ENCODE measurements at places on chromosomes 3 and 15.

GRCh38 chr3:64647825-64648224 is 40.0 kb downstream of the ADAMTS9 start:
- DNase-seq = no peak

DNA sequence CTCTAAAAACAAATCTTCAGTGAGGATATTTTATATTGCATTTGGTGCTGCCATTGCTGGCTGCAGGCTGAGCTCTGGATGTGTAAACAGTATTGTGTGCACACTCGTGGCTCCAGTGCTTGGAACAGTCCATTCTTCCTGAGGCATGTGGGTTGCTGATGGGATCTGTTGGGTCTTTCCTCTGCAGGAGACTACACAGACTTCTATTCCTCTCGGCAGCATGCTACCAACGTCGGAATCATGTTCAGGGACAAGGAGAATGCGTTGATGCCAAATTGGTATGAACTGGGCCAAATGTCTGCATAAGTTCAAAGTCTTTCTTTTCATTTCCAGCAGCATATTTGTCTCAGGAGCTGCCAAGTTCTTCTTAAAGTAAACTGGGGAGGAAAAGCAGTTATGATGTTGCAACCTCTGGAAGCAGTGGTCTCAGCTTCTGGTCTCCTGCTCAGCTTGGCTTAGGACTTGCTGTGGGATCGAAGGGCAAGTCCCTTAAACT is 9.3 kb downstream of the FAH start:
- no peak for DNase-seq

- DNase-seq = no peak
Observed at GRCh38 chr15:57320631-57321220, 55.6 kb upstream of the CGNL1 start.

DNA sequence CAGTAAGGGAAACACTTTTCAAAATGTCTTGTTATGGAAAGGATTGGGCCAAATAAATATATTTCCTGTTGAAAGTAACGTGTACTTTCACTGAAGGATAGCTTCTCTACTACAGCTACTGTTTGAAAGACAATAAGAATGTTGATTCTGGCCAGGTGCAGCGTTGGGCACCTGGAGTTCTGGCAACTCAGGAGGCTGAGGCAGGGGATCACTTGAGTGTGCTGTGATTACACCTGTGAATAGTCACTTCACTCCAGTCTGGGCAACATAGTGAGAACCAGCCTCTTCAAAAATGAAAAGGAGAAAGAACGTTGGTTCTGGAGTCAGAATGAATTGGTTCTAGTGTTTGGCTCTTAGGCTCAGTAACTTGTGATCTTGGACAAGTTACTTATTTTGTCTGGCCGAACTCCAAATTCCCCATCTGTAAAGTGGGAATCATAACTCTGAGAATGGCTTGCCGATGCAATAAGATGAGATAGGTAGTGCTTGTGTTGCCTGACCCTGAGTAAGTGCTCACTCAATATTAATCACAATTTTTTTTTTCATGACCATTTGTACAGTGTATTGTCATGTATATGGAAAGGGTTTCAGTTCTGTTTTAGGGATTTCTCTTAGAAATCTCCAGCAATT is 310.8 kb downstream of the PTPRG start:
- DNase-seq = no peak

GRCh38 chr3:61808526-61808925 is 247.2 kb downstream of the PTPRG start:
- no peak for DNase-seq

GRCh38 chr15:84818261-84819131 is 1.3 kb downstream of the ALPK3 start:
- DNase-seq = no peak

DNA sequence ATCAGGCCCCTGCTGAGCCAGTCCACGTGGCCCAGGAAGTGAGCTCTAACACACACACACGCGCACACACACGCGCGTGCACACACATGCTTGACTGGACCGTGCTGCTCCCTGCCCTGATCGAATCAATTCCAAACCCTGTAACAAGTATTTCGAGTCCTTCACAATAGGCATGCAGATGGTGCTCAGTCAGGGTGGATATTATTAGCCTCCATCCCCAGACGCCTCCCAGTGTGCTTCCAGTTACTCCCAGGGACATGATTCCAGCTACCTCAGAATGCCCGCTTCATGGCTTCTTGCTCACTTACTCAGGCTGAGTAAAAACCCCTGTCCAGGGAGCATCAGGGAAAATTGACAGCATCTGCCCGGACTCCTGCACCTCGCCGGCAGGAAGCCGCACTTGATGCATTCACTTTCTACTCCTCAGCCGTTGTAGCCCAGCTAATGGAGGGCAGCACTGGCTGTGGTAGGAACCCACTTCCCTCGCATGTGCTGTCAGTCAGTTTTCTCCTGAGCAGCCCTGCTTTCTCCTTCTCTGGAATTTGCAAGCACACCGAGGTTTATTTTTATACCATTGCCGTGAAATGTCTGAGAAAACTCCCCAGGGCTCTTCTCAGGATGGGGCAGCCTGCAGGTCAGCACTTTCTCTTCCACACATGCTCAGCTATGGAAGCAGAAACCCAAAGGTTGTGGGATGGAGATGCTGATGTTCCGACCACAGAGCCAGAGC is 126.1 kb upstream of the ABHD17C start:
- no peak for DNase-seq

GRCh38 chr3:42804106-42804830 is at the start of gene HIGD1A:
TSS of gene HIGD1A (minus strand) at chr3:42804490. CDS start at chr3:42794253, 10,237 bp downstream.
- peak; percentile 90 for DNase-seq

DNA sequence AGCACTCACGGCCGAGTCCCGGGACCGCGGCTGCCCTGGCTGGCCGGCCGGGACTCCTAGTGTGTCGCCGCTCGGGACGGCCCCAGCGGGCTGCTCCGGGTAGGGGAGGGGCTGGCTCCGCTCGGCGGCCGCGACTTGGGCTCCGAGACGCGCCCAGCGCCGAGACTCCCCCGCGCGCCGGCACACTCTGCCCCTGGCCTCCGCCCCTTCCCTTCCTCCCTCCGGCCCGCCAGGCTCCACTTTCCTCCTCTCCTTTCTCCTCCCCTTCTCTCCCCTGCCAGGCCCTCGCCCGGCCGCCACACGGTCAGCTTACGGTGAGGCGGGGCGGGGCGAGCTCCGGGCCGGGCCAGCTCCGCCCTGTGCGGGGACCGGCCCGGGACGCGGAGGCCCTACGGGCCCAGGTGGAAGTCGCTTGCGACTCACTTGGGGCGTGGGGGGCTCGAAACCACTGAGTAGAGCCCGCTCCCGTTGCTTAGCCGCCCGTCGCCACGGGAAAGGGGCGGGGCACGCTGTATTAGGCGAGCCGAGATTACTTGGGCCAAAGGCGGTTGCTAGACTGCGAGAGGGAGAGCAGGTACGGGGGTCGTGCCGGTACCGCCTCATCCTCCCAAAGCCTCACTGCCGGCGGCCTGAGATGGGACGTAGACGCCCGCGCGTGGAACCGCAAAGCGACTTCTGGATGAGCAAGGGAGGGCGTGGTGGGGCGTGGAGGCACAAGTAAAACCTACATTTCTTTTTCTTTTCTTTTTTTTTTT is at the start of gene ITGB5:
Gene ITGB5, minus strand, starts transcription at position 189 of the 755 bp plus-strand sequence. CDS start 365 bp downstream, outside the sequence.
- peak; percentile 22 for DNase-seq

DNA sequence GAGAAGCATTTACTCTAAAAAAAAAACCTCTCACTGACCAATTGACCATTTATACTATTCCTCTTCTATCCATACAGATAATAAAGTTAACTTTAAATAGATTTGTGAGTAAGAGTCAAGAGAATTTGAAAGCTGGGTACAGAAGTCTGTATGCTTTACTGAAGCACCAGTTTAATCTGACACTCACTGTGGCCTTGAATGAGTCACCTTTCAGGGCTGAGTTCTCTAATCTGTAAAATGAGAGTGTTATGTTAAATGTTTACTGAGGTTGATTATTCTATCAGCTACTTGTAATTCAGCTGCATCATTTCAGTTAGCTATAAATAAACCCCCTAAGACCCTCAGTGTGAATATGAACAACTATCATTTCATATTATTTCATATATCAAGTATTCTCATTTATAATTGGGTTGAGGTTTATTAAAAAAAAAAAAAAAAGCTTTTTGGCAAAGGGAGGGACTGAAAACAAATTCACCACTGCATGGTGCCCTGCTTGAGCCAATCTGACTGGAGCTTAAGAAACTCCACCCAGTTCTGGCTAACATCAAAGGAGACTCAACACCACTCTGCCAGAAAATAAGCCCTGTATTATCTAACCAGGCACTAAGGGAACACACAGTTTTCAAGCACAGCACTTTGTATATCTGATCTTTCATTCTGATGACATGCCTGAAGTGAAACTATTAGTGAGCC is 2.8 kb downstream of the MAP4 start:
- no peak for DNase-seq

DNA sequence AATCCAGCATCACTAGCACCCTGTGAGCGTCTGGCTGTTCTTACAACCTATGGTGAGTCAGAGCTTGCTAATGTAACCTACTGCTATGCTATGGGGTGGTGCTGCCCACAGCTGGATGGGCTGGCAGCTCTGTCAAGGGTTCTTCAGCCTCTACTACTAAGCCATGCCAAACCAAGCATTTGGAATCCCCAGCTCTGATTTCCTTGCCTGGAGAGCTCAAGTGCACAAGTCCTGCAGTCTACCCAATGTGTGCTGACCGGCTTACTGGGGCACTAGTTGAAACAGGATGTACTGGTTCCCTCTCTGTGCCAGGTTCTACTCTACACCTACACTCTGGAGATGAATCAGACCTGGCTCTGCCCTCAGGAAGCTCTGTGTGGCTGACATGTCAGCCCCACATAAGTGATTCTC is 4.2 kb downstream of the TEX264 start:
- DNase-seq = no peak

DNA sequence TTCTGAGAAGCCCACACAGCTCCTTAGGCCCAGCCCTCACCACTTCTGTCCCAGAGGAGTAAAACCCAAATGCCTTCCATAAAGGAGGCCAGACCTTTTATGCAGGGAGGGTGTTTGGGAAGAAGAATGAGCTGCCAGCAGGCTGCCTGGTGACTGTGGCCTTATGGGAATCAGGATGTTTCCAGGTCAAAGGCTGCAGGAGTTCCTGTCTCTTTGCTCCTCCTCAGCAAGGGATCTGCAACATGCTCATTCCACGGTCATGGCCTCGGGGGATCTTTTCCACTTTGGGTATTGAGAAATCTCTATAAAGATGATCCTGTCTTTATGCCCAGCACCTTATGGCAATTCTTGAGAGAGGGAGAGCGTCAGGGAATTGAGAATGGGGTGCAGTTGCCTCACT is 25.2 kb upstream of the MAGEF1 start:
- no peak for DNase-seq

DNA sequence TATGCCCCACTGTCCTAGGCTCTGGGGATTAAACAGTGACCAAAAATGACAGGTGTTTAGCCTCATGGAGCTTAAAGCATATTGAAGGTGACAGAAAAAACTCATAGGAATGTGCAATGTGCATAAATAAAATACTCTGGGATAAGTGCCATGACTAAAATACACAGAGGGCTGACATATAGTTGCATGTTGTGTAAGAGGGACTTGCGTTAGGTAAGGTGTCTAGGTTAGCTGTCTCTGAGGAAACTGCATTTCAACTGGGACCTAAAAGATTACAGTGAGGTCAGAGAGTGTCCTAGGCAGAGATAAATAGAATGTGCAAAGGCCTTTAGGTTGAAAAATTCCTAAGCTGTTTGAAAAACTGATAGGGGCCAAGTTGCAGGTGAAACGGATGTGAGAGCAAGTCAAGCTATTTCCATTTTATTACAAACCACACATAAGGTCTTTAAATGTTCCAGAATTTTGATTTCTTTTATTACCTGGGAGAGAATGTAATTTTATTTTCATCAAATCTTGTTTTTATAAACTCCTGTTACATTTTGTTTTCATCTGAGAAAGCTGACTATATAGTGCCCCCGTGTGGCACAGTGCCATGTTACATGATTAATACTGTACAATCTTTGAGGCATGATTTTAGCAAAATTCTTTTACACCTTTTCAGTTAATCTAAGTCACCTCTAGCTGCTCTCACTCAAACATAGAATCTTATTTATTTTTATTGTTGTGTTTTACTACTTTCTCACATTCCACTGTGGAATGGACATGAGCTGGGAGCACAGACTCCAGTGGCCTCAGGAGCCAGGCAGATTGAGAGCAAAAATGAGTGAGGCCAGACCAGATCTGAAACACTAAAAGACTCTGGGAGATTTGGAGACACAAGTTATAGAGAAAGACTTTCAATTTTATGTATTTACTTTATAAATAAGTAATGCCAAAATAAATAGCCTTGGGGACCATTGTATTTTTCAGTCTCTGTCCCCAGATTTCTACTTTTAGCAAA is 259.6 kb upstream of the ZNF717 start:
- no peak for DNase-seq

GRCh38 chr3:8914491-8914890 is 48.8 kb downstream of the RAD18 start:
- no peak for DNase-seq

DNA sequence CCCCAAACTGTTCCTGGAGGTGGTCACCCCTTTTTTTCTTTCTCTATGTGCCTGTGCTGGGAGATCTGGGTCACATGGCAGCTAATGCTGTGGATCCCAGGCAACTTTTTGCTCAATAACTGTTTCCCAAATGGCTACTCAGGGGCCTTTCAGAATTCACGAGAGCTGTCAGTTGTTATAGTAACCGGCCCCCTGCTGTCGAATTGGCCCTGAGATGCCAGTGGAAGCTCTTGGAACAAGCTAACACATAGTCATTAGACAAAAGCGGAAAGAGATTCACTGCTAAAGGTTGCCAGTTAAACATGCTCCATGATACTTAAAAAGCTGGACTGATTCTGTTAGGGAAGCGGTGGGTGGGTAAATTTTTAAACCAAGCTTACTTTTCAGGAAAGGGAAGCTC is 144.1 kb downstream of the FEZF2 start:
- no peak for DNase-seq

Measured in stimulated activated CD4-positive, alpha-beta T cell treated with anti-CD3 and anti-CD28 coated beads, Interleukin-1b, Interleukin-23, amount 100 ng/mL, for 4 hours (primary cell).